Left hindlimb (tissue), 1 donor: ENCODE measurements at places on chromosomes 6 and 20.

GRCh38 chr6:159633196-159633595 lies 59.8 kb downstream of the SOD2 start:
- DNase-seq = no peak

DNA sequence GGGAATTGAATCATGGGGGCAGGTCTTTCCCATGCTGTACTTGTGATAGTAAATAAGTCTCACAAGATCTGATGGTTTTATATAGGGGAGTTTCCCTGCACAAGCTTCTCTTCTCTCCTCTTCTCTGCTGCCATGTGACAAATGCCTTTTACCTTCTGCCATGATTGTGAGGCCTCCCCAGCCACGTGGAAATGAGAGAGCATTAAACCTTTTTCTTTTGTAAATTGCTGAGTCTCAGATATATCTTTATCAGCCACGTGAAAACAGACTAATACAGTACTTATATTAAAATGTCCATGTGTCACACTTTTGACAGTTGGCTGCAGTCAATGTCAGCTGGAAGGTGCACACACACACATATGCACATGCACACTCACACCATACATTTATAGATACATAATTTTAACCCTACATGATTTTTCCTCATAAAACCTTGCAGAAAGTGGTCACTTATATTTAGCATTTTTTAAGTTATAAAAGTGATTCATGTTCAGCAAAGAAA lies 128.9 kb downstream of the OTOR start:
- DNase-seq = no peak

DNA sequence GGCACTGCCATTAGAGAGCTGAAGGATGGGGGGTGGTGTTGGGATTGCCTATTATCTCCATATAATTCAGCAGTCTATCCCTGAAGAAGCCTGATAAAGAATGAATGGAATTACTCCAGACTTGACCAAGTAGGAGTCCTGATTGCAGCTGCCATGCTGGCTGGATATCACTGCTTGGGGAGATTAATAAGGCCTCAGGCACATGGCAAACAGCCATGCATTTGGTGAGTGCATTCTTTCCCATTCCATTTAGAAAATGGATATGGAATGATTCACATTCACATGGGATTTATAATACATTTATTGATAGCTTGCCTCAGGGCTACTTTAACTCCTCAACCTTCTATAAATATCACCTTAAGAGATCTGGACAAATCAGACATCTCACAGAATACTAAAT lies 49.6 kb upstream of the HLA-A start:
- no peak for DNase-seq

GRCh38 chr20:45008521-45009049 lies 42.3 kb downstream of the STK4 start:
- DNase-seq = no peak

DNA sequence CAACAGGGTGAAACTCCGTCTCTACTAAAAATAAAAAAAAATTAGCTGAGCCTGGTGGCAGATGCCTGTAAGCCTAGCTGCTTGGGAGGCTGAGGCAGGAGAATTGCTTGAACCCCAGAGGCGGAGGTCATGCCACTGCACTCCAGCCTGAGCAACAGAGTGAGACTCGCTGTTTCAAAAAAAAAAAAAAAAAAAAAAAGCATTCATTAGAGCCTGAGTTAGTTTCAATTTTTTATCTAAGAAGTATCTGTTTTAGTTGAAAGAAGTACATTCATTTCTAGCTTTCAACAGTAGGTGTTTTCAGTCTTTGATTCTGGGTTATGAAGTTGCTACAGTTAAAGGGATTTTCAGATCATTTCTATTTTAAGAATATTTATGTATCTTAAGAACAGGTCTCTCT lies 42.2 kb downstream of the ZNF292 start:
- no peak for DNase-seq

- DNase-seq = no peak
Measured at GRCh38 chr6:24694198-24694597, 24.8 kb downstream of the C6orf62 start.

- DNase-seq = no peak
Measured at GRCh38 chr6:74902089-74902488, 303.8 kb downstream of the COL12A1 start.

- no peak for DNase-seq
Measured at GRCh38 chr6:89138173-89138572, 7.7 kb upstream of the PM20D2 start.

GRCh38 chr20:58019027-58019849 lies 209.2 kb downstream of the ANKRD60 start:
- DNase-seq = no peak

GRCh38 chr20:24309596-24309995 lies 159.8 kb upstream of the SYNDIG1 start:
- no peak for DNase-seq

GRCh38 chr6:5516036-5516435 lies 254.7 kb downstream of the FARS2 start:
- no peak for DNase-seq

DNA sequence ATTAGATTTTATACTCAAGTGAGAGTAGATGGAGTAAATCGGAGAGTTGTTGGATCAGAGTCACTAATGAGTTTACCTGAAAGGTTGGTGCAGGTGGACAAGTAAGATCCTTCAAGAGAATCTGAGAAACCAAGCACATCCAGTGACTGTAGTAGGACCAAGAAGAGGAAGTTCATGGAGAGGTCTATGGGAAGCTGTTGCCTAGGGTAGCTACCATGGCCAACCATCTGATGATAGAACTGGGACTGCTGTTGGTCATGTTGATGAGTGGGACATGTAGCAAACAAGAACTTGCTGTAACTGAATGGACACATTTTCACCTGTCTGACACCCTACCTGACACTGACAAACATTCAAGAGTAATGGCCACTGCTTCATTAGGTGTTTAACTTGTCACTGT lies 11.3 kb upstream of the ADGB start:
- DNase-seq = no peak

- DNase-seq = no peak
Measured at GRCh38 chr20:59667131-59667530, 62.8 kb downstream of the PHACTR3 start.

DNA sequence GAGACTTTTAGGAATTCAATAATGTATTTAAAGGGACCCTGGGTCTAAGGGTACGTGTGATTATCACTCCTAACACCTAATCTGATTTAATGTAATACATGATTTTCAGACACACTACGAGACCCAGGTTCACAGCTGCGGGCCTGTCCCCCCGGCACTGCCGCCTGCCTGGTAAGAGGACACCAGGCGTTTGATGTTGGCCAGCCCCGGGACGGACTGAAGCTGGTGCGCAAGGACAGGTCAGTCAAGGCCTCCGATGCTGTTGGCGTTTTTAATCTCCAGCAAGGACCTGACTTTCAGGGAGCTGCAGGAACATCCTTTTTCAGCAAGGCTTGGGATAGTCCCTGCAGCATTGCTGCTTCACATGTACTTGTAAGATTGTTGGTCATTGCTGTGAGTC lies 58.2 kb downstream of the IGF2R start:
- DNase-seq = no peak
